Hematopoietic multipotent progenitor cell (in vitro differentiated cells): ENCODE measurements at places on chromosomes 4 and X. TPM values are rescaled to one million over a fixed set of nuclear protein-coding genes. Genes with fewer than 3 reads are reported as not detected.

Gene WDR17
- 3.2 TPM for total RNA-seq

Gene HPGD
- 18.3 TPM for total RNA-seq

- DNase-seq = no peak
Observed at GRCh38 chr4:183823434-183823833, 81.7 kb upstream of the STOX2 start.

Gene HSFX4
- not detected for total RNA-seq

DNA sequence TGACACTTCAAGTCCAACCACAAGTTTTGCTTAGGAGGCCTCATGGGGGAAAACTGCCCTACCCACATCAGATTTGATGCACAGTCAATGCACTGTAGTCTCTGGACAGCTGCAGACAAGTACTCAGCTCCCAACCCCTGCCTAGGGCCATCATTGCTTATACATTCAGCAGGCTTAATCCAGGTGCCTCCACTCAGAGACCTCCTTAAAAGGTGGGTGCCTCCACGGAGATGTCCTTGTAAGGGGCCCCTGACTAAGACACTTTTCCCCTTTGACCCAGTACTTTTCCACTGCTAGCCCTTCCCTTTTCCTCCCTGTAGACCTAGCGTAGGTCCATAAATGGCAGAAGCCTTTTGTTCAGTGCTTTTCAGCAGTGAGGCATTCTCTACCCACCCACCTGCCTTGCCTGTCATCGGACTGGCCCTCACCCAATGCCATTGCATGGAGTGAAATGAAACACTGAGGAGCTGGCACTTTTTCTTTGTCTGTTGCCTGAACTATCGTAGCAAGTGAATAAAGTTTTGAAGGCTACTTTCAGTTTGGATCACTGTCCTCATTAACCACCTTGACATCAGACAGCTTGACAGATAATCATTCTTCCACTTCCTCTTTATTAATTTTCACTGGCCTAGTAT lies 23.8 kb upstream of the PLK4 start:
- DNase-seq = no peak

Gene OPHN1
- total RNA-seq = 2.4 TPM

Gene REPS2
- 5.1 TPM for total RNA-seq

DNA sequence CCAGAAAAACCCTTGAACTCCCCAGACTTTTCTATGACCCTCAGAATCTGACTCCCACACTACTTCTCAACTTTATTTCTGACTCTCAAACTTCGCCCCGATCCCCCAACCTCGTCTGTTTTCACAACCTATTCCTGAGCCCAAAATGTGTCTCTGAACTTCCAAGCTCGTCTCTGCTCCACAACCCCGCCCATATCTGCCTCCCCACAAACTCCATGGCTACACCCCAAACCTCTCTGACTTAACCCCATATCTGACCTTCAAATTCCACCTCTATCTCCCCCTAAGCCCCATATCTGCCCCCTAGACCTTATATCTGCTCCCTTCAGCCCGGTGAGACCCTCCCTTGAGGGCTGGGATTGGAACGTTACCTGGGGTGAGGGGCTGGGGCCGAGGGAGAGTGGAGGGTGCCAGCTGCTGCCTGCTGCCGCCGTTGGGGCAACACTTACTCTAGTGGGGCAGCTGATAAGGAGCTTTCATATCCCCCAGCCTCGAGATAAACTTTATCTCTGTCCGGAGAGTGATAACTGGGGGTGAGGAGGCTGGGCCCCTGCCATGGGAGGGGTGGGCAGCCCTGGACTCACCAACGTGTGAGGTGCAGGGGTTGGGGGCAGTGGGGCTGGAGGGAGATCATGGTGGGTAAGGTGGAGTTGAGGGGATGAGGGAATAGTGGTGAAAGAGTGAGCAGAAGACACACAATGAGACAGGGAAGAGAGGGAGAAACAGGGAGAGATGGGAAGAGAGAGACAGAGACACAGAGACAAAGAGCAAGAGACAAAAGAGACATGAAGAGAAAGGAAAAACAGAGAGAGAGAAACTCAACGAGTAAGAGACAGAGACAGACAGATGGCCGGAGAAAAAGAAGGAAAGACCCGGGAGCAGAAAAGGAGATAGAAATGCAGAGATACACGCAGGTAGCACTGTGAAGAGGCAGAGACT lies 1.4 kb downstream of the GATA1 start:
- DNase-seq = no peak

DNA sequence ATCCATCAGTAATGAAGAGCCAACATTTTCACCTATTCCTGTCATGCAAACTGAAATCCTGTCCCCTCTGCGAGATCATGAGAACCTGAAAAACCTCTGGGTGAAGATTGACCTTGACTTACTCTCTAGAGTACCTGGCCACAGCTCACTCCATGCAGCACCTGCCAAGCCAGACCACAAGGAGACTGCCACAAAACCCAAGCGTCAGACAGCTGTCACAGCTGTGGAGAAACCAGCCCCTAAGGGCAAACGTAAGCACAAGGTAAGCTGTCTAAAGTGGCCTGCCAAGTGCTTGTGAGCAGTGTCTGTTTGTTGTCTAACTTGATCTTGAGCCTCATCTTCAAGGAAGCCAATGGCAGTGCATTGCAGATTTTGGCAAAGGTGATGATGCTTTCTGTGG lies 455.9 kb downstream of the AFF2 start:
- no peak for DNase-seq
